ENCODE measurements at places on chromosomes 12 and 14.

- DNase-seq, result no peak
Observed at GRCh38 chr14:29453045-29453444, 474.6 kb downstream of the PRKD1 start.

DNA sequence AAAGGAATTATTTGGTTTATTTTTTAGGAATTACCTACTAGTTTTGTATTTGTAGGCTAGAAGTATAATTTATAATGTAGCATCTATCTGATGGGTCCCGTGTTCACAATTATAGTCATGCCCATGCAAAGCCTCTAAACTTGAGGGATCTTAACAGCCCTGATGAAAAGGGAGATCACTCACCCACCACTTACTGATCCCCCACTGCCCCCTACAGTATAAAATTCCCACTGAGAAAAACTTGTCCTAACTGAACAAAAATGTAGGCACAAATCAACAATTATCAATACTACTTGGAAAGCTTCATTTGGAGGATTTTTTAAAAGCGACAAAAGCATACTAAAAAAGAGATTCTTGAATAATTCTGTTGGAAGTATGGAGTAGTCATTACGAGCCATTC, 21.0 kb downstream of the WIF1 start:
- DNase-seq, result no peak

DNA sequence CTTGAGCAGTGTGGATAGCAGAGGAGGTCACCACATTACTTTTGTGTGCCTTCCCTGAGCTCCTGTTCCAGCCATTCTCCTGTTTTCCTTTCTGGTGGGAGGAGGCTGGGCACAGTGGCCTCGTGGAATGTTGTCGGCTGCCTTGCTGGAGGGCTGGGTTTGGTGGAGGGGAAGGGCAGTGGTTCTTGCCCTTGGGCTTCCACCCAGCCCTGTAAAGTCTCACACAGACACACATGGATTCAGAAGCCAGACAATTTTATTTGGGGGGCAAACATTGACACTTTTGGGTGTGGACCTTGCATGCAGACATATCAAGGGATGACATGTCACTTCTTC, 866 bp downstream of the NPFF start:
- DNase-seq, result no peak

GRCh38 chr12:1635301-1636095, 6.5 kb downstream of the WNT5B start:
- DNase-seq, result peak; percentile 72

DNA sequence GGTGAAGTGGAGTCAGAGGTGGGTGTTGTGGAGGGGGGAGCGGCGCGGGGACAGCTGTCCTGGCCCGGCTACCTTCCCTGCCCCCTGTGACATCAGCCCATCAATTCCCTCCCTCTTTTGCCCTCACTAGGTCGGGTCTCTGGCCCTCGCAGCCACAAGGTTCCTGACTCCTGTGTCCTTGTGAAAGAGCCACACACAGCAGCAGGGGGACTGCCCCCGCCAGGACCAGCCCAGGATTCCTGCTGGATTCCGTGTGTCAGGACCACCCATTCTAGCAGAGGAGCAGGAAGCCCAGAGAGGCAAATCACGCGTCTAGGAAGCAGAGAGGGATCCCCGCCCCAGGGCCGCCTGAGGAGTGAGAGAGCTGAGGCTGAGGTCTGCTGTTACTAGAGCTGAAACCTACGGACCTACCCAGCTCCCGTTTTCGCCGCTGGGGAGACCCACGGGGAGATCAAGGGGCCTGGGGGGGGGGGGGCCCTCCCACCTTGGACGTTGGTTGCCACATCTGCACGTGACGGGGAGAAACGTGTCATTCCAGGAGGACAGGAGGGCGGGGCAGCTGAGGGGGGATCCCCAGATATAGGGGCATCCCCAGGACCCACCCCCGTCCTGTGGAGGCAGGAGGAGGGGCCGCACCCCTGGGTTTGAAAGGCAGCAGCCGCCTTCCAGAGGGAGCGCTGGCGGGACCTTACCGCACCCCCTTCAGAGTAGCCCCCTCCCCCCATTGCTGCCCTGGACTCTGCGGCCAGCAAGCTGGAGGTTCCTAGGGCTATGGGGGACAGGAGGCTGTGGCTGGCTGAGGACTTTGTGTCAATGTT, 12.5 kb upstream of the INF2 start:
- DNase-seq, result no peak

- DNase-seq, result no peak
Observed at GRCh38 chr12:2390133-2390532, 337.3 kb downstream of the CACNA1C start.

Data from HL-60 (cell line).